ENCODE measurements at places on chromosomes 11 and 22. TPM values are rescaled to one million over a fixed set of nuclear protein-coding genes. Genes with fewer than 3 reads are reported as not detected.
A peak's percentile ranks its signal among the peaks of the same experiment; 100 is the strongest.

VSTM5 gene
- not detected for total RNA-seq

AIFM3 gene
- not detected for total RNA-seq

RBMXL2 gene
- not detected for total RNA-seq

OR5A1 gene
- not detected for total RNA-seq

PDE2A gene
- 415 TPM for total RNA-seq

LDHAL6A gene
- total RNA-seq: not detected

TKFC gene
- total RNA-seq: 14.5 TPM

DNA sequence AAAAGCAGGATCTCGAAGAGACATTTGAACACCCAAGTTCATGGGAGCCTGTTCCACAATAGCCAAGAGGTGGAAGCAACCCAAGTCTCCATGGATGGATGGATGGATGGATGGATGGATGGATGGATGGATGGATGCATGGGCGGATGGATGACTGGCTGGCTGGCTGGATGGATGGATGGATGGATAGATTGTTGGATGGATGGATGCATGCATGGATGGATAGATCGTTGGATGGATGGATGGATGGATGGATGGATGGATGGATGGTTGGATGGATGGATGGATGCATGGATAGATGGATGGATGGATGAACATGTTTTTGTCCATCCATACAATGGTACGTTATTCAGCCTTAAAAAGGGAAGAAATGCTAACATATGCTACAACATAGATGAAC, 603.4 kb downstream of the BRD1 start:
- DNase-seq: no peak

- DNase-seq: no peak
Measured at GRCh38 chr22:41976070-41976901, 7.0 kb downstream of the SEPTIN3 start.

- no peak for DNase-seq
Measured at GRCh38 chr22:49838771-49839717, 11.4 kb upstream of the BRD1 start.

- no peak for DNase-seq
Measured at GRCh38 chr11:10993186-10993585, 135.3 kb upstream of the ZBED5 start.

DNA sequence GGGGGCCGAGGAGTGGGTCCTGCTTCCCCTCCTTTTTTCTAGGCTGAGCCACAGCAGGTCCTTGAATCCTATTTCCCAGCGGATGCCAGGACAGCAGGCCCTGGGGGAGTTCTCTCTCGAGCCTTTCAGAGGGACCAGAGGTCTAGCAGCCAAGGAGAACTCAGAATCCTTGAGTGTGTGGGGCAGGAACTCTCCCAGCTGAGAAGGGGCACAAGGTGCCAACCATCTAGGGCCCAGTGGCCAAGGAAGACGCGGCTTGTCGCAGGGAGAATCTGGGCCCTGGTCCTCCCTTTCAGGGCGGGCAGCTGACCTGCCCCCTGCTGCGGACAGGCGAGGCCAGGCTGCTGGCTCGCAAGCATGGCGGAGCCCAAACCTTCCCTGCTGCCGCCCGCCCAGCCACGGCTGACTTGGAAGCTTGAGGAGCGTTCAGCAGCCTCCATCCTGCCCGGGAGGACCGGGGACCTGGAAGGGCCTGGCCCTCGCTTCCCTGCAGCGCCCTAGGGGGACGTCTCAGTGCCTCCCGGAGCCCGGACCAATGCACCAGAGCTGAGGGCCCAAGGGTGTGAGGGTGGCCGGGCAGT, 972 bp upstream of the TSSC4 start:
- DNase-seq: no peak

GRCh38 chr11:124276081-124276480, 19.9 kb downstream of the OR8G5 start:
- peak; percentile 97 for DNase-seq

- no peak for DNase-seq
Measured at GRCh38 chr11:87903345-87903744, 271.9 kb downstream of the RAB38 start.

- DNase-seq: no peak
Measured at GRCh38 chr22:20232781-20233180, 35.3 kb downstream of the RTN4R start.

GRCh38 chr11:122093731-122094275, 22.2 kb downstream of the BLID start:
- peak; percentile 40 for DNase-seq

DNA sequence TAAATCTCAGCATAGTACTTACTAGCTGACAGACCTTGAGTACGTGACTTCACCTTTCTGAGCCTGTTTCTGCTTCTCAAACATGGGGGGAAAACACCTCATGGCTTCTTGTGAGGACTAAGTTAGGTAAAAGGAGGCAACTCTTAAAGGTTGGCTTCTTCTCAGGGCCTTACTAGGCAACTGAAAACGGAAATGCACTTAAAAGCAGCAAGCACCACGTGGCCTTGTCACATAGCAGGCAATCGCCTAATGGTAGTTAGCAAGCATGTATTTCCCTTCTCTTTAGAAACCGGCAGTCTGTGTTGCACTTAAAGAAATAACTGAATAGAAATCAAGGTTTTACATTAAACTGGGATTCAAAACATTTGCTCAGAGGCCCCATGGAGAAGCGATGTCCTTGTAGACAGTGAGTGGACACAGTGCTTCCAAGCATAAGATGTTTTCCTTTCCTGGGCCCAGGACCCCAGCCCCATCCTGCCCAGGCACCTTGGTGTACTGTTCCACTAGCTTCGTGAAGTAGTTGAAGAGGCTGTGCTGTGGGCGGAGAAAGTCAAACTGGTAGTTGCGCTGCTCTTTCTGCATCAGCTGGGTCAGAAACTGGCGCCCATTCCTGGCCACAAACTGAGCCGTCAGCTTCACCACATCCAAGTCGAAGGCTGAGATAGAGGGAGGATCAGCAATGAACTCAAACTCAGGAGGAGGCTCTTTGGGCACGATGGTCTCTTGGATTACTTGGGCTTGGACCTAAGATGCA, 12.1 kb downstream of the SF3A1 start:
- DNase-seq: no peak

DNA sequence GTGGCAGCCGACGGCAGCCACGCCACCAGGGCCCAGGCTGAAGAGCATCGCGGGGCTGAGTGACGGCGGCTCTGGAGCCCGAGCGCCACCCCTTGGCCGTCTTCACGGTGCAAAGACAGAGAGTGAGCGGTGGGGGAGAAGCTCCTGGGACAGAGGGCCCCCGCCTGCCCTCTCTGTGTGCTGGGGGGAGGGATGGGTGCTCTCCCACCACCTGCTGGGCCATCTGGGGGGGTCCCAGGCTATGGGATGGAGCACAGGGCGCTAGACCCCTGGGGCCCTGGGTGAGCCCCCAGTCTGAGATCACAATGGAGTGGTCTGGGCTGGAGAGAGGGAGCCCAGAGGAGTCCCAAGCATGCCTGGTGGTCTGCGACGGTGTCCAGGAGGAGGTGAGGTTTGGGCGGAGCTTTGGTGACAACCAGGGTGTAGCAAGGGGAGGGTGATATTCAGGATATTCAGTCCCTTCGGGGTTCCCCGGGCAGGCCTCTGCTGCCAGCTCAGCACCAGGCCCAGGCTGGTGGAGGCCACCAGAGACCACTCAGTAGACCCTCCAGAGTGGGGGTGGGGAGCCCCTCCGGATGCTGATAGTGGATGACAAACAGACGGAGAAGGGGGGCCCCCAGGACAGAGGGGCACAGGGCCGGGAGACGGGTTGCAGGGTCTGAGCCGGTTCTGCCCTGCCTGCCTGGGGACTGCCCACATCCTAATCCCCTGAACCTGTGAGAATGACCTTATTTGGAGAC, 78.1 kb upstream of the PRR5 start:
- DNase-seq: peak; percentile 19
